NCI-H1417 (cell line): ENCODE measurements at places on chromosomes 3 and 15.
A peak's percentile ranks its signal among the peaks of the same experiment; 100 is the strongest.

GRCh38 chr3:128133273-128133883, 9.8 kb upstream of the RUVBL1 start:
- peak; percentile 77 for DNase-seq

GRCh38 chr3:58260261-58260731, 22.7 kb downstream of the ABHD6 start:
- no peak for DNase-seq

GRCh38 chr15:101262551-101262950, 10.7 kb upstream of the CHSY1 start:
- DNase-seq, result no peak

DNA sequence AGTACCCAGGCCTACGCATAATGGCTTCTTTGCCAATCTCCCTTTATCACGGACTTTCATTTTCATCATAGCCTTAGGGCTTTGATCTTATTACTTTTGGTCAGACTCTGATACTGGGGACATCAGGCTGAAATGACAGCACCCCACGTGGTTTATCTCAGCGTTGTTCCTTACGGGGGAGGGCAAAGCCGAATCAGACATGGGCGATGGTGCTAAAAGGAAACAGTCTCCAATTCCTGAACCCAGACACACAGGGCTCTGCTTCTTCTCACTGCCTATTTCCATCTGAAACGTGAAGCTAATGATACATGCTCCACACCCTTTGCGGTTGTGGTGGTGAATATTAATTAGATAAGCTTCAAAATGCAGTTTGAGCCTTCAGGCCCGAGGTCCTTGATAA, 59.4 kb upstream of the CD47 start:
- DNase-seq, result no peak

GRCh38 chr3:155853214-155854140, 750 bp downstream of the SLC33A1 start:
- peak; percentile 47 for DNase-seq

DNA sequence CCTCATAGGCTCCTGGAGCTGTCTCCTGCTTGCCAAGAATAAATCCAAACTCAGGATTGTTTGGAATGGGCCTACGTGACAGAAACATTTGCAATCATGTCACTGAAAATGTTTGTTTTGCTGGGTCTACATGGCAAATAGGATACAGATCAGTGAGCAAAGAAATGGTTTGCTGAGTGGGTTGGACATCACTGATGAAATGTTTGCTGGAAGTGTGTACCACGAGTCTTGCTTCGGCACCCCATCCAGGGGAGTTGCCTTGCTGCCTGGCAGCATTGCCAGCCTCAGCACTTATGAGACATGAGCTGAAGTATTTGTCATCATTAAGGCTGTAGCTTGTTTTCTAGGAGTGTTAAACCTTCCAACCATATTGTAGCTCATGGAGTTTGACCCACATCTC, 213.3 kb upstream of the CFAP20DC start:
- DNase-seq, result no peak

DNA sequence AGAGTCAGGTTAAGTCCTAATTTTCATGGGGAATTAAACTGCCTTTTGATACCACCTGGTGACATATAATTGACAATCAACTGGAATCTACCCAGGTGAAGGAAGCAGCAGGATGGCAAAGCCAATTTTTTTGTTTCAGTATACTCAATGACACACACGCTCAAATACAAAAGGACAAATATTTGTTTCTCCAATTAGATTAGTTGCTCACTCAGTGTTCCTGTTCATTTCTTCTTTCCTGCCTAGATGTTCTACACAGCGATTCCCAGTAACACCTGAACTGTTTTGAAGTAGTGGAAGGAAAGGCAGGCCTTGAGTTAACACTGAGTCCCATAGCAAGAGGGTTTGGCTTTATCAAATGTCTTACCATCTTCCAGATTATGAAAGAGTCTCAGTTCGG, 157.5 kb downstream of the PDZRN3 start:
- DNase-seq, result peak; percentile 70
